ENCODE measurements at places on chromosomes 5 and 9. TPM values are rescaled to one million over a fixed set of nuclear protein-coding genes. Genes with fewer than 3 reads are reported as not detected.

AHRR gene
- 0.27 TPM for polyA plus RNA-seq

CYSRT1 gene
- 3.2 TPM for polyA plus RNA-seq

SPATA31A6 gene
- polyA plus RNA-seq = not detected

GKAP1 gene
- polyA plus RNA-seq = 15.4 TPM

HK3 gene
- not detected for polyA plus RNA-seq

TMC1 gene
- 0.42 TPM for polyA plus RNA-seq

SLC31A2 gene
- 1.8 TPM for polyA plus RNA-seq

DNA sequence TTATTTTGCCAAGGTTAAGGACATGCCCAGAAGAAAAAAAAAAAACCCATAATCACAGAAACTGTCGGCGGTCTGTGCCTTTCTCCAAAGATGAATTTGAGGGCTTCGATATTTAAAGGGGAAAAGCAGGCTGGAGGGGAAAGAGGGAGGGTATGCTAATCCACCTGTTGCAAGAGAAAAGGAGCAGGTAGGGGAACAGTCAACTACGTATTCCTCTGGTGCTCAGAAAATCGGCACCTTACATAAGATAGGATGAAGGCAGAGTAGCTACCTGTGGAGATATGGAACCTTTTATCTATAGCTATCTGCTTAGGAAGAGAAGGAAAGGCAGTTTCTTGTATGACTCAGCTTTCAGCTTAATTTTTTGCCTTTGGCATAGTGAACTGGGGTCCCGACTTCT, 77.7 kb downstream of the PTCD2 start:
- H3K27me3 ChIP-seq = no peaks in the 10 kb centered on the region
- H3K27ac ChIP-seq = no peak overlapping the region
- no peak overlapping the region for H3K4me3 ChIP-seq
- H3K4me1 ChIP-seq = no peaks in the 10 kb centered on the region
- H3K36me3 ChIP-seq = no peaks in the 10 kb centered on the region

- H3K4me3 ChIP-seq = no peak overlapping the region
- no peak overlapping the region for H3K27ac ChIP-seq
- H3K27me3 ChIP-seq = no peaks in the 10 kb centered on the region
- H3K4me1 ChIP-seq = no peaks in the 10 kb centered on the region
These were observed 72.1 kb downstream of the C7 start for GRCh38 chr5:40981420-40981819.

- DNase-seq = peak; percentile 56
- H3K4me1 ChIP-seq = peaks cover 34% of the 10 kb centered on the region
- H3K27ac ChIP-seq = no peak overlapping the region
These were observed 73.4 kb downstream of the FBXO38 start for GRCh38 chr5:148457183-148457620.

DNA sequence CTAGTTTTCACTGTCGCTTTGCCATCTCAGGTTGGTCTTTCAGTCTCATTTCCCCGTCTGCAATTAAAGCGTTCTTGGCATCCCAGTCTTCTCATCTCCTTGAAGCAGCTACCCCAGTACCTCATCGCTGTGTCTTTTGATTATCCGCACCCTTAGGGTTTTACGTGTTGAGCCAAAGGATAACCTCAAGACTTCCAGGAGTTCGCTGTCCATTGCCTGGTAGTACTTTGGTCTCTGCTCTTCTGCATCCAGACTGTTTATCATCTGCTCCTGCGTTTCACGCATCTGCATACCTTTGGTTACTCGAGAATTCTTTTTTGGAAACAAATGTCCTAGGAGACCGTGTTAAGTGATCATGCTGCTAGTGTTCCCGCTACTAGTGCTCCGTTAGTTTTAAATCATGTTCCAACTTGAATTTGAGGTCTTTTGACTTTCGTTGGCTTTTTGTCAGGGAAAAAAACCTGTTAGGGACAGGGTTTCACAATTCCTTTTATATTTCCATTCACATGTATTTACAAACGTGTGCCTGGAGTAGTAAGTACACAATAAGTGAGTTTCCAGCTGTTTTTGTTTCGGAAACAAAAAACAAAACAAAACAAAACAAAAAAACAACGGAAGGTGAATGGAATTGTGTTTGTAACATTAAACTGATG, 888 bp downstream of the RABGAP1 start:
- no peaks in the 10 kb centered on the region for H3K27me3 ChIP-seq
- peaks cover 11% of the 10 kb centered on the region for H3K4me1 ChIP-seq
- peak overlapping the region; percentile 91 for H3K4me3 ChIP-seq
- peak overlapping the region; percentile 99 for H3K27ac ChIP-seq
- no peaks in the 10 kb centered on the region for H3K36me3 ChIP-seq
- DNase-seq = peak; percentile 37

DNA sequence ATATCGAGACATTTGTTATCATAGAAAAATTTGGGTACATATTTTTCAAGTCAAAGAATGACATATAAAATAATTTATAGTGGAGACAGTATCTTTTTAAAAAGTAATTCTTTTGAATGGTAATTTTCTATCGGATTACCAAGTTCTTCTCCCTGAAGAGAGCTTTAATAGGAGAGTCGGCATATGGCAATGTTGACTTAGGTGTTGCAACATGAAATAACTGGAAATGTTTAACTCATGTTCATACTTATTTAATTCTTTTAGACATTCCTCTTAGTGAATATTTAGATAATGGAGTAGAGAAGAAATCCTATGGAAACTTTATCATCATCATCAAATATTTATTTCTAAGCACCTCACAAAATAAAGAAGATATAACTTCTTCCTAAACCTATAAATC, 118.2 kb upstream of the CTNND2 start:
- no peaks in the 10 kb centered on the region for H3K27me3 ChIP-seq
- H3K4me1 ChIP-seq = no peaks in the 10 kb centered on the region
- no peaks in the 10 kb centered on the region for H3K36me3 ChIP-seq
- H3K4me3 ChIP-seq = no peak overlapping the region
- no peak for DNase-seq

GRCh38 chr5:1409381-1410110, 35.7 kb downstream of the SLC6A3 start:
- H3K27me3 ChIP-seq = no peaks in the 10 kb centered on the region
- no peak overlapping the region for H3K27ac ChIP-seq
- no peak overlapping the region for H3K4me3 ChIP-seq
- peaks cover 13% of the 10 kb centered on the region for H3K4me1 ChIP-seq

DNA sequence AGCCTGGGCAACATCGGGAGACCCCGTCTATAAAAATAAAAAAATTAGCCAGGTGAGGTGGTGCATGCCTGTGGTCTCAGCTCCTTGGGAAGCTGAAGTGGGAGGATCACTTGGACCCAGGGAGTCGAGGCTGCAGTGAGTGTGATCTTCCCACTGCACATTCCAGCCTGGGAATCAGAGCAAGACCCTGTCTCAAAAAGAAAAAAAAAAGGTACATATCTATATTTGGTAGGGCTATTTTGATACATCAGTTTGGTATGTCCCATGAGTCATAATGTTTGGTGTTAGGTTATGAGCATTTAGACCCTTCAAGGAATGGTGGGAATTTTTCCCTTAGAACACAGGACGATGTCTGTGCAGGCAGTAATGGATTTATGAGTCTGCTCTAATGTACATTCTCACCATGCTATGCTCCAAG, 55.3 kb upstream of the POU4F3 start:
- no peak overlapping the region for H3K4me3 ChIP-seq
- peak overlapping the region; percentile 23 for H3K27ac ChIP-seq
- DNase-seq = no peak
- peaks cover 15% of the 10 kb centered on the region for H3K36me3 ChIP-seq
- H3K27me3 ChIP-seq = no peaks in the 10 kb centered on the region

DNA sequence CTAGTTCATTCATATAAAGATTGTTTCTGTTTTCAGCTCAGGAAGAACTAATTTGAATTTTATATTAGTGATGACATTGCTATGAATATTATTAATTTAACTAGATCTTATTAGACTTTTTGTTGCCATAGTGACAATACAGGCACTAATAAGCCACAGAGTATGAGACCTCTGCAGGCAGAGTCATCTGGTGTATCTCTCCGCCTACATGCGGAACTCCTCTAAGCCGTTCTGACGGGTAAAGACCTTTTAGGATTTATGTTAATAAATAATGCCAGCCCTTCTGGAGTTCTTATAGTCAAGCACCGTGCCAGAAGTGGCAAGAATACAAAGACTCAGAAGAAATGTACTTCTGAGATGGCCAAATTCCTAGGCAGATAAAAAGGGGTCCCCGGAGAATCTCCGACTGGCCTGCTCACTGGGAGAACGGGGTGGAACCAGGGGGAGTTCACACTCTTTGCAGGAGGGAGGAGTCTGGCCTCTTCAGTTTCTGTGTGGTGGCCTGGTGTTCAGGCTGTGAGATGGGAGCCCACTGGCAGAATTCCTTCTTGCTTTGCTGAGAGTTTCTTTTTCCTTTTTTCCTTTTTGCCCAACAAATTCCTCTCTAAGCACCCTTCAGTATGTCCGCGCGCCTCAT, 85.1 kb upstream of the IL12B start:
- H3K27ac ChIP-seq = no peak overlapping the region
- no peaks in the 10 kb centered on the region for H3K36me3 ChIP-seq
- no peak overlapping the region for H3K4me3 ChIP-seq
- no peak for DNase-seq
- peaks cover 9% of the 10 kb centered on the region for H3K4me1 ChIP-seq

Measured in GM23338 (cell line).